ENCODE measurements at places on chromosomes 2 and 18.
A peak's percentile ranks its signal among the peaks of the same experiment; 100 is the strongest.

- no peak for DNase-seq
These were observed 142.6 kb downstream of the LRRC30 start for GRCh38 chr18:7373441-7373840.

DNA sequence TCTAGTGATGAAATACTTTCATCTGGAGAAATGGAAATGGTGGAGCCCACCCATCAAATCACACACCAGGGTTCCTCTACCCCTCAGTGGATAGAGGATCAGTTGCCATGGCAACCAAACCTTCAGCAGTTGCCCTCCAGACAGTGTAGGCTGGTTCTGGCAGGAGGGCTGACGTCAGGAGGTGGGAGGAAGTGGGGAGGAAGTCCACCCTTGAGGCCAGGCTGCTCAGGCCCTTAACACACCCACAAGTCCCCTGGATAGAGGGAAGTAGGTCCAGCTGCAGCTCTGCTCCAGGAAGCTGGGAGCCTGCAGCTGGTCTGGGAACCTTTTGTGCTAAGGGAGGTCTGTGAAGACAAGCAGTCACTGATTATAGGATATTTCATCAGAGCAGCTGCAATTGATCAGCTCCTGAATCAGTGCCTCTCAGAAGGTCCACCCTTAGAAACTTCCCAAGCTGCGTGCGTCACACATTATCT lies 186.6 kb downstream of the MTX2 start:
- no peak for DNase-seq

DNA sequence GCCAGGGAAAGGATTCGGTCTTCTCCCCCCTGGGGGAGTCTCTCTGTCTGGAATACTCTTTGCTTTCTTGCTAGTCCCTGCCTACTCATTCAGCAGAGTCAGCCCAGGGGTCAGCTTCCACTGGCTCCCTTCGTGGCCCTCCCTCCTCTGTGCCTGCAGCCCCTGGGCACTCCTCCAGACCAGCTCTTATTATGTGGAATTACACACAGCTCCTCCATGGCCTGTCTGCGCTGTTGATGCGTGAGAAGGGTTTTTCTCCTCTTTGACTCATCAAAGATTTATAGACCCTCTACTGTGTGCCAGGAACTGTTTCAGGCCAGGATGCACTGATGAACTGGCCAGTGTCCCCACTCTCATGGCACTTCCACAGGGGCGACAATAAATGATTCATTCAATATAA lies 44.4 kb downstream of the ST8SIA5 start:
- DNase-seq = no peak

- no peak for DNase-seq
These were observed 155.6 kb upstream of the MGAT5 start for GRCh38 chr2:134098321-134098720.

DNA sequence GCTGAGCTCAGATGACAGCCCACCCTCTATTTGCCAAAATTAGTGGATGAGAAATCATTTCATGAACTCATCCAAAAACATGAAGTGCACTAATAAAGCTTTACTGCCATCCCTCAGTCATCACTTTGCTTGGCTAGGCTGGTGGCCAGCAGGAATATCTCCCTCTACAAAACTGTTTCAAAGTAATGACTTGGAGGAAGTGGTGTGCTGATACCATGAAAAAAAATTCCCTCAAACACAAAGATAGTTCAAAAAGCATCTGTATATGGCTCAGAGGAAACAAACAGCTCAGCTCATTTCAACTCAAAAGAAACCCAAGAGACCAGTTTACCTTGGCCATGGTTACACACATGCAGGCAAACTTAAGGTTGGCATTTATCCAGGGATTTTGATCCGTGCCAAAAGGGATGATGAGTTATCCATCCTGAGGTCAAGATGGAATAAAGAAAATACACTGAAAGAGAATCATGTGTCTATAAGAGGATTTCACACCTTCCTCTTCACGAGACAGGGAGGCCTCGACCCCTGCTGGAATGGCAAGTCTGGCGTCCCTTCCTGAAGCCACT lies 18.4 kb upstream of the WIPF1 start:
- DNase-seq = no peak

- no peak for DNase-seq
These were observed 1062.6 kb downstream of the LRP1B start for GRCh38 chr2:141068053-141068682.

- DNase-seq = no peak
These were observed 99.8 kb upstream of the KCNH7 start for GRCh38 chr2:162938387-162938786.

DNA sequence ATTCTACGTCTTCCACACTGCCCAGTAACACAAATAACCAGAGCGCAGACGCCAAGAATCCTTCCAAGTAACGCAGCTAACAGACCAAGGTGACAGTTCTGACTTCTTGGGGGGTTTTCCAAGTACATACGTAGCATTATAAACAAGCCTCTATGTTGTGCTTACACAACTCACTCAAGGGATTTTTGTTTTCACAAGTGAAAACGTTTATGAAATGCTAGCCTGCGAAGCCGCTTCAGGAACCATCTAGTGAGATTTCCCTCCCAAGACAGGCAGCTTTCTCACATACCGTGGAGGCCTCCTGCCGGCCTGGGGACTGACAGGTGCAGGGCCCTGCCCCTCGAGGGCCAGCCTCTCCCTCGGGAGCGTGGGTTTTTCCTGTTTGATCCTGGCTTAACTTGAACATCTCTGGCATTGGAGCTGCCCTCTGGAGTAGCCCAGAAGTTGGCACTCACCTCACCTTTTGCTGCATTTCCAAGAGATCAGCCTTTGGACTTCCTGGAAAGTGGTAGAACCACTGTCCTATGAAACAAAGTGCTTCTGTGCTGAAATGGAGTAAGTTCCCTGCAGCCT lies 151.1 kb downstream of the MBP start:
- DNase-seq = no peak

GRCh38 chr2:143808166-143808565 lies 678.9 kb downstream of the ARHGAP15 start:
- DNase-seq = no peak

- DNase-seq = no peak
These were observed 89.9 kb downstream of the MAPK4 start for GRCh38 chr18:50649821-50650220.

DNA sequence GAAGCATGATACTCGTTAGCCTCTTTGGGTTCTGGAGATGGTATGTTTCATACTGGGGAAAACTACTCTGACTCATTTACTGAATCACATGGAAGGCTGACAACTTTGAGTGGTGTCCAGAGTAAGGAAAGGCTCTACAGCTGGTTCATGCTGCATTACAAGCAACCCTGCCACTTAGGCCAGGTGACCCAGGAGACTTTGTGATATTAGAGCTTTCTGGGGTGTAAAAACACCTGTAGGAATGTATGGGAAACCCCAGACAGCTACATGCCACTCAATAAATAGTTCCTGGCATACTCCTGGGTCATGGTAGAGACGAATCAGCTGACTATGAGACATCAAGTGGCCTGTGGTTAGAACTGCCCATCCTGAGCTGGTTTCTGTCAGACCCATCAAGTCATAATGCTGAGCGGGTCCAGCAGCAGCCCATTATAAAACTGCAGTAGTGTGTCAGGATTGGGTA lies 21.3 kb upstream of the TCF7L1 start:
- DNase-seq = no peak

GRCh38 chr2:203510941-203511305 lies 24.2 kb downstream of the RAPH1 start:
- DNase-seq = no peak

GRCh38 chr2:8566155-8566670 lies 115.6 kb upstream of the ID2 start:
- DNase-seq = no peak

- no peak for DNase-seq
These were observed 70.7 kb downstream of the NEDD4L start for GRCh38 chr18:58114766-58115165.

GRCh38 chr2:197777823-197778407 lies 7.2 kb downstream of the BOLL start:
- DNase-seq = no peak

DNA sequence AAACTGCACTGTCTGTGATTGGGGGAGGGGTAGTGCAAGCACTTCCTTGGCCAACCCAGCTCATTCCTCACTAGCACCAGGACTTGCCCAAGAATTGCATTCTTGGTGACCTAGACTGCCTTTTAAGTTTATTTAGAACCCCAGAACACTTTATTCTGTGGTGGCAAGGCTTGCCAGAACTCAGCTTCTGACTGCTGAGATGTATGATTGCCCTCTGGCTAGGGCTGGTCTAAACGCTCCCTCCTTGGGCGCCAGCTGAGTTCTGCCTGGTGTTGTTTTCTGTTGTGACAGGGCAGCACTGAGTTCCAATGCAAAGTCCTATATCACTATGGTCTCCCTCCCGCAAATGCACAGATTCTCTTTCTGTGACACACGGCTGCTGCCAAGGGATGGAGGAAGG lies 247.7 kb downstream of the ZNF385B start:
- DNase-seq = no peak

DNA sequence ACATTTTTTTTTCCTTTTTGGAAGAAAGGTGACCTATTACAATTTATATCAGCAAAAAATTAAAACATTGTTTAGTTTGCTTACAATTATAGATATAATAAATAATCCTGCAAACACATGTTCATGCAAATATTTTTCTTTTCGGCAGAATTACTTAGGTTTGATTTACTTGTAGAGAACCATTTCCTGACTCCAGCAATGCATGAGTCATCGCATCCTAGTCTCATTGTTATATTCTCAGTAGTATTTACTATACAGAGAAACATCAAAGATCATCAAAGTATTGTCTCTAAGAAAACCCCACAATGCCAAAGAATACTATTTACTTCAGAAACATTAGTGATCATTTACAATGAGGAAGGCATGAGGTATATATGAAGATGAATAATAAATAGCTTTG lies 40.4 kb upstream of the MTIF2 start:
- no peak for DNase-seq

DNA sequence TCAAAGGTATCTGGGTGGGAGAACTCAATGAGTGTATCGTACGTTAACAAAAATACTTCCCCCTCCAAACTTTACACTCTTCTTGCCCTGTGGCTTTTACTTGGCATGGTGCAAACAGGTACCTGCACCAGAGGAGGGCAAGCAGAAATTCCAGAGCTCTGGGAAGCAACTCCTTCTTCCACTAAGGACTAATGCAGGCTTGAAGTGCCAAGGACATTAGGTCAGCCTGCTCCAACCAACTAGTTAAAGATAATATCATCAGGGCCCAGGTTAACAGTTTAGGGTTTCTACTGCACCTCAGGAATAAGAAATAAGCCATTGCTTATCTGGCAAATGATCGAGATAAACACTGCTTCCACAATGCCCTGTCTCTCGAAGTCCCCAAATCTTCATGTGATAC lies 70.4 kb downstream of the LRPPRC start:
- no peak for DNase-seq

DNA sequence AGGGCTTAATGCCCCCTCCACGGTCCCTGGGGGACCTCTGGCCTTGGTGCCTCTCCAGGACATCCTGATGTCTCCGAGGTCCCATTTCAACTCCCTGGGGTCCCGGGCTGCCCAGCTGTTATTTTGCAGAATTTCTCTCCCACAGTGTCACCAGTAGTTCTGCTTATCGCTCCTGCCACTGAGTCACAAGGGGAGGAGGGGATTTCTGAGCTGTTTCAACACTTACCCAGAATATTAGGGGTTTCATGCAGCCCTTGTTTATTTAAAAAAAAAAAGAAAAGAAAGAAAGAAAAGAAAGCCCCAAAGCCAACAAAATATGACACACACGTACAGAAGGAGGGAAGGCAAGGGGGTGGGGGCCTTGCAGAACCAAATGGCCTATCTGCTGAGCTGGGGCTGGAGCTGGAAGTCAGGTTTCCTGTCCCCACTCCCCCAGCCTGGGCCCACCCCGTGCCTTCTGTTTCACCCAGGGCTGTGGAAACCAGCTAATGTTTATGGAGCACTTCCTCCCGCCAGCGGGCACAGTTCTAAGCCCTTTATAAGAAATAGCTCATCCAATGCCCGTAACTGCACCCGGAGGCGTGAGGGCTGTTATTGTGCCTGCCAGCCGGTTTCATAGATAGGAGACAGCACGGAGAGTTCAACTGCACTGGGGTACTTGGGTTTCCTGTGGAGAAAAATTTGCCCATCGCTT lies 8.4 kb upstream of the ARID5A start:
- peak; percentile 71 for DNase-seq

GRCh38 chr2:479490-480176 lies 191.7 kb upstream of the ALKAL2 start:
- DNase-seq = no peak

GRCh38 chr2:23387221-23387550 lies 2.2 kb downstream of the KLHL29 start:
- DNase-seq = no peak

GRCh38 chr2:232214053-232214452 lies 164.5 kb upstream of the ALPP start:
- DNase-seq = no peak

DNA sequence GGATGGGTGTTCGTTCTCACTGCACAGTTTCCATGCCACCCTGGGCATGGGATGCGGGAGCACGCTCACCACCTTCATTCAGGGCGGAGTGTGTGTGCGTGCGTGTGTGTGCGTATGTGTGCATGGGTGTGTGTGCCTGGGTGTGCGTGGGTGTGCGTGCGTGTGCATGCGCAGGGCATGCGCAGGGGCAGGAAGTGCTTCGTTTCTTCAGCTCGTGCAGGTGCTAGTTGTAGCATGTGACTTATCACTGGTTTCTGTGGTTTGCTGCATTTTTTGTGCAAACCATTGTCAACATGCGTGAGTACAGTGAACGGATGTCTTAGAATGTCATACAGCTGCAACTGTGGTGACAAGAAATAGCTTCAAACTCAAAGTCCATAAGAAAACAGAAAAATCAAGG lies 179.5 kb downstream of the PTGR3 start:
- no peak for DNase-seq

- DNase-seq = no peak
These were observed 591.0 kb downstream of the ARHGAP15 start for GRCh38 chr2:143720095-143720664.

DNA sequence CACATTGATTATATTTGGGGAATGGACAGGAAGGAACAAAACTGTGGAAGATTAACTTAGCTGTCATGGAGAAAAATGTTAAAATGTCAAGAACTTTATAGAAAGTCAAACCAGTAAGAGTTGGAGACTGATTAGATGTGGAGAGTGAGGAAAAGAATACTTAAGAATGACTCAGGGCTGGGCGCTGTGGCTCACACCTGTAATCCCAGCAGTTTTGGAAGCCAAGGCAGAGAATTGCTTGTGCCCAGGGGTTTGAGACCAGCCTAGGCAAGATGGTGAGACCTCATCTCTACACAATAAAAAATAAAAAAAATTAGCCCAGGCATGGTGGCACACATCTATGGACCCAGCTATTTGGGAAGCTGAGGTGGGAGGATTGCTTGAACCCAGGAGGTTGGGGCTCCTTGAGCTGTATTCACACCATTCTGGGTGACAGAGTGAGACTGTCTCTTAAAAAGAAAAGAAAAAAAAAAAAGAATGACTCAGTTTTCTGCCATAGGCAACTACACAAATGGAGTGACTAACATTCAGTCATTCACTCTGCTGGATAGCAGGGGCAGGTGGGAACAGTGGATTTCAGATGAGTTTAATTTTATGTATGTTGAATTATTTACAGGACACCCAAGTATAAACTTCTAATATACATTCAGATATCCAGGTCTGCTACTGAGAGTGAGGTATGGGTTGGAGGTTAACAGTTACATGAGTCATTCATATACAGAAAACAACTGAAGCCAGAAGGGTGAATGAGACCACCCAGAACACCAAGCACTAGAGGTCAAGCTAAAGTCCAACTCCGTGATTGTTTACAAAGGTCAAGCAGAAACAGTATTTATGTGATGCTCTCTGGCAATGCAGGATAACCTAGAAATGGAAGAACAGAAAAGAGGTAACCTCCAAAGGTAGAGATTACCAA lies 33.9 kb downstream of the ORC2 start:
- DNase-seq = no peak

- no peak for DNase-seq
These were observed 962.9 kb upstream of the FANCL start for GRCh38 chr2:59204040-59204439.

GRCh38 chr18:67300498-67300897 lies 216.0 kb downstream of the DSEL start:
- DNase-seq = no peak

Measured in stimulated activated CD4-positive, alpha-beta T cell treated with anti-CD3 and anti-CD28 coated beads, TNF-alpha, amount 100 ng/mL, for 48 hours (primary cell).